ENCODE measurements at places on chromosomes 4 and X.
A peak's percentile ranks its signal among the peaks of the same experiment; 100 is the strongest.

- DNase-seq: no peak
Measured at GRCh38 chr4:8235686-8236085, 33.9 kb upstream of the HTRA3 start.

DNA sequence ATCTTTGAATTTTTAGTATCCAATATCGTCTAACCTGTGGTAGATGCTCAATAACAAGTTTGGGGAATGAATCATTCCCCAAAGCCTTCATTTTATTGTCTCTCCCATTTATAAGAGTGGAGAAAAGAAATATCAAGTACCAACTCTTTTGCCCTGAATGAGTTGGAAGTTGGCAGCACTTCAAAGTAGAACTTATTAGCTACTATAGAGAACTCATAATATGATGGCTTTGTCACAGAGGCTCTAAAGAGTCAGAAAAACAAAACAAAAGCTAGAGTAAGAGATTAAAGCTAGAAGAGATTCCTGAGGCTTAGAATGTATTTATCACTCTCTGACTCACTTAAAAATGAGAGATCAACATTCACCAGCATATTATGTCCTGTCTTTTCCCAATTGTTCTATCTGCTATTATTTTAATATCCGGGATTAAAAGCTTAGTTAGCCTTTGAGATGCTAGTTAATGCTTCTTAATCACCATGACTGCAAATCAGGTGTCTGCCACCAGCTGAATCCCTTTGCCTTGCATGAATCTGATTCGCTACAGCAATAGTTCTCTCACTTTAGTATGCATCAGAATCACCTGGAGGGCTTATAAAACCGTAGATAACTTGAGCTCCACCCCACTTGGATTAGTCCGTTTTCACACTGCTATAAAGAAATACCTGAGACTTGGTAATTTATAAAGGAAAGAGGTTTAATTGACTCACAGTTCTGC lies 77.9 kb downstream of the PALLD start:
- no peak for DNase-seq

DNA sequence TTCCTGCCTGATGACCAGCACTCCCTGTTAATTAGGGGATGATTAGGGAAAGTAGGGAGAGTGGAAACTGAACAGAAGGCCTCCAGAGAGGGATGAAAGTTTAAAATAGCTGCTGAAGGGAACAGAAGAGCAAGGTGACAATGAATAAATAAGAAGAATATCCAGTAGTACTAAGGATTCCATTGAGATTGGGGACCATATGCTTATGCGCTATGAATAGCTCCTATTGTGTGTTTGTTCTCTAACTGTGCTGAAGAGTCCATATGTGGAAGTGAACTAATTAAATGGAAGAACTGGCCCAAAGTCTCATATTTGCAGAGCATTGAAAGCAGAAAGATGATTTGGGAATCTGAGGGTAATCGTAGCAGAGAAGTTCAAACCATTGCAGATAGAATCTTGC lies 137.0 kb downstream of the PRSS12 start:
- DNase-seq: no peak

GRCh38 chr4:89303177-89303576 lies 4.4 kb downstream of the GPRIN3 start:
- no peak for DNase-seq

DNA sequence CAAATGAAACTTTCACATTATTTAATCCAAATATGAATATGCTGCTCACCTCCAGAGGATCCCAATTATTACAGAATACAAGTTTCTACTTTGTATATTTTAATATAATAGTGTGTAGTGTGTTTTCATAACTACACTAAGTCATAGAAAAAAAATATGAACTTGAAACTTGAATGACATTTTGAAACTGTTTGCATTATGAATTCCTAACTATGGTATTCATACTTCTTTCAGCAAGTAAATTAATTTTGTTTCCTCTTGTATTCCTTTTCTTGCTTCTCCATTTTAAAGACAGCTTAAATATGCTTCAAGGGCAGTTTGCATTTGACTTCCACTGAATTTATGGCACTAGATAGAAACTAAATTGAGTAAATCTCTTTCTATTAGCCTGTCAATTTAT lies 177.1 kb downstream of the BMPR1B start:
- DNase-seq: no peak

- DNase-seq: no peak
Measured at GRCh38 chr4:7060346-7061150, 7.3 kb downstream of the GRPEL1 start.

- DNase-seq: no peak
Measured at GRCh38 chr4:78299565-78299972, 242.4 kb downstream of the FRAS1 start.

DNA sequence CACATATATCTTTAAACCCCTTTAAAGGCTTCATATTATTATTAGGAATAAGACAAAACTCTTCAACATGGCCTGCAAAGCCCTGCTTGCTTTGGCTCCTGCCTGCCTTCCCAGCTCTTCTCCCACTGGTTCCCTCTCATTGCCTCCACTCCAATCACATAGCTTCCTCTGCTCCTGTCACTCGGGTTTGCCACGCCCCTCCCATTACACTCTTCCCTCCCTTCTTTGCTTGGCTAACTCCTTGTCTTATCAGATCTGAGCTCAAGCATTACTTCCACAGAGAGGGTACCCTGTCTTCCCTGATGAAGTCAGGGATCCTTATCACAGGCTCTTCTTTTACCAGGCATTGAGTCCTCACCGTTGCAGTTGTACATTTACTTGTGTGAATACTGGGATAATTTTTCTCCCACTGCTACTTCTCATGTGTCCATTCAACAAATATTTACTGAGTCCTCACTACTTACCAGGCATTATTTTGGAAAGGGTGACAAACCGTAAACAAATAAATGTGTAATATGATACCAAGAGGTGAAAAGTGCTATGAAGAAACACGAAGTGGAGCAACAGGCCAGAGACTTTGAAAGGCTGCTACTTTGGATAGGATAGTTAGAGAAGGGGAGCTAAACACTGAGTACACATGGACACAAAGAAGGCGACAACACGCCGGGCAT lies 3.2 kb upstream of the VGLL1 start:
- no peak for DNase-seq

GRCh38 chrX:126799059-126799458 lies 20.5 kb upstream of the PRR32 start:
- DNase-seq: no peak

DNA sequence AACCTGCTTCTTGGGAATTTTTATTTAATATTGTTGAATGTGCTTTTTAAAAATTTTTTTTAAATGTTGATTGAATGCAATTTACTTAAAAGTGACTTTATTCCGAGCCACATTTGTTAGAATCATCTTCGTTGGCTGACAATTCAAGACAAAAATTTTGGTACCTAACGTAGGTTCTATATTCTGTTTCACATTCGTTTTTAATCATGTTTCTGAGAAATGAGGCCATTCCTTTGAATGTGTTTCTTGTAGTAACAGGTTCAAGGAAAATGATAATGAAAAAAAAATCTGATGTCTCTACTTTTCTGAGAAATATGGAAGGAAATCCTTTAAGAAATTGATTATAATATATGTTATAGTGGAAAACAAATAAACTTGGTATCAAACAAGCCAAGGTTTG lies 92.3 kb upstream of the DCLK2 start:
- DNase-seq: no peak

GRCh38 chrX:153549807-153550206 lies 32.4 kb downstream of the ATP2B3 start:
- DNase-seq: no peak

GRCh38 chrX:82163701-82164100 lies 961.8 kb downstream of the SH3BGRL start:
- DNase-seq: no peak

- no peak for DNase-seq
Measured at GRCh38 chrX:114819509-114819908, 197.9 kb downstream of the IL13RA2 start.

DNA sequence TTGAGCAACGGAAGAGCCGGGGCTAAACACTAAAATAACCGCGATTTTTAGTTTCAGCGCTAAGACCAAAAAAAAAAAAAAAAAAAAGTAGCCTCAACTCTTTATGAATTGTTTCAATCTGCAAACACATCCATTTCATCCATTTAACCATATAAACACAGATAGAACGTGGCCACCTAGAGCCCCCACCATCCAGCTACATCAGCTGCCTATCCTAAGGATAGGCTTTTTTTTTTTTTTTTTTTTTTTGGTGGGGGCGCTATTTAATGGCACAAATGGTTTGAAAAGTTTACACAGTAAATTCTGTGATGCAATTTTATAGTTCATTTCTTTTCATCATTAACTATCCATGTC lies 492 bp upstream of the HDAC8 start:
- DNase-seq: no peak

GRCh38 chr4:64598066-64598465 lies 188.8 kb upstream of the TECRL start:
- no peak for DNase-seq

DNA sequence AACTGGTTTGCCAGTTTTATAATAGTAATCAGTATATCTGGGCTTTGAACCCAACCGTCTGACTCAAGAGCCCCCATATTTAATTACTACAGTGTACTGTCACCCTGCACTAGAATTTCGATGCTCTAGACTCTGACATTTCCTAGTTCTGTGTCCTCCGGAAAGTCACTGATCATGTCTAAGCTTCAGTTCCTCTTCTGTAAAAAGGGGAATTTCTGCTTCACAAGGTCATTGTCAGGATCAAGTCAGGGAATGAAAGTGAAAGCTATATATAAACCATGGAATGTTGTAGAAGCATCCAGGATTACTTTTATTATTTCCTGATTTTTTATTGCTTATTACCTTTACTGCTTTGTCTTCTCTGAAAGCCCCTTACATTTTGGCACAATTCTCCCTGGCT lies 4.0 kb upstream of the KCNIP4 start:
- no peak for DNase-seq

GRCh38 chr4:108953941-108954340 lies 191.1 kb upstream of the ETNPPL start:
- no peak for DNase-seq

DNA sequence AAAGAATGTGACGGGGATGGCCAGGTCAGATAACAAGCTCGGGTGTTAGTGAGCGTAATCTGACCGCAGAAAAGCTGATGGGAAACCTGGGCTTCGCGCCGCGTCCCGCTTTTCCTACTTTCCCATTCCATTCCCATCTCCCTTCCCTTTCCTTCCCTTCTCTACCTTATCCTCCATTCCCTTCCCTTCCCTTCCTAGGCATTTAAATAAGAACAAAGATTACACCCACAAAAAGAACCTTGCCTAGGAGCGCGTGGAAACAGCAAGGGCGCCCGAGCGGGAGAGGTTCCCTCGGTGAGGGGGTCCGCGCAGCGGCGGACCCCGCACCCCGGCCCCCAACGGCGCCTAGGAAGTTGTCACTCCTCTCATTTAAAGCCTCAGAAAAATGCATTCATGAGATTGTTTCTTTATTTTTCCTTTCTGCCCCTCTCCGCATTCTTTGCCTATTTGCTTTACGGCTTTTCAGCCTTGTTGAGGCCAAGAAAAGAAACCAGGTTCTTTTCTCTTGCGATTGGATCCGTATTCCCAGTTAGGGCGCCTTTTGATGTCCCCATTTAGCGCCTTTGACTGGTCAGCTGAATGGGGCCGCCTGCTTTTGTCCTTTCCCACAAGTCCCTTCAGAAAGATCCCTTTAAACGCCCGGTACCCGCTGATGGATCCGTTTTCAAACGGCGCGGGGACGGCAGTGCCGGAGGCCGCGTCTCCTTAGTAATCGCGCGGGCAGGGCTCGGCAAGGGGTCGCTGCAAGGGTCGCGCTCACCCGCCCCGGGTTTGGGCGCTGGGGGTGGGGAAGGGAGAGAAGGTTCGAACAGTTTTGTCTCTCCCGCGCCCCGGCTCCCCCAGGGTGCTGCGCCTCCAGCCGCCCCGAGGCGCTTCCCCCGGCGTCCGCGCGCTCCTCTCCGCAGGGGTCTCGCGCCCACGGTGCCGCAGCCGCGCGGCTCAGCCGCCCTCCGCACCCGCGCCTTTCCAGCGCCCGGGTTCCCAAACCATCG lies 54.1 kb upstream of the TMEM33 start:
- DNase-seq: no peak

- DNase-seq: peak; percentile 31
Measured at GRCh38 chr4:3037957-3038461, 36.3 kb downstream of the HTT-AS start.

DNA sequence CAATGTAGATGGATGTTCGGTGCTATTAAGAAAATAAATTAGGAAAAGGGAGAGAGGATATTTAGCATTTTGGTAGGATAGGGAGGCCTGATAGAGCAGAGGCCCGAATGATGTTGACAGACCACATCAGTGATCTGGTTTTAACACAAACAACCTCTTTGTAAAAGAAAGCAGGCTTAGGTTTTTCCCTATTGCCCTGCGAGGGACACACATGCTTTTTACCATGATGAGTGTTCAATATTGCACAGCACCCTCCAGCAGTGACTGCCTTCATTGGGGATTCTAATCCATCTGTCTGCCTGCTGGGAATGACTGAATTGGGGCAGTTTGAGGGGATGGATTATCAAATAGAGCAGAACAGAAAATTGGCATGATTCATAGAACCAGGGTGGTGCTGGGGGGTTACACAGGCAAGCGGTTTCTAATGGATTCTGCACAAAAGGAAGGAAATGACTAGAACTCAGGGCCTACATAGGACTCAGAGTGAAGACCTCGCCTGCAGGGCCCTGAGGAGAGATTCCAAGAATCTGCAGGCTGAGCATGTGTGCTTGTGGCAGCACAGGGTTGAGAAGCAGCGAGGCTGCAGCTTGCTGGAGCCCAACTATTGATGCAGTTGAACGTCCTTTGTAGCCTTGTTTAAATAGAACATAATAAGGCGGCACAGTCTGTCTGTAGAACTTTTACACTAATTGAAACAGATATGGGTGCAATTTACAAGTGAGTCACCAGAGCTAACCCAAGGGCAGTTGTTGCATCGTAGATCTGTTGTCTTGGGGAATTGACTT lies 58.0 kb downstream of the RHOH start:
- DNase-seq: no peak

Data from CD4-positive, alpha-beta T cell (primary cell).